ENCODE measurements at places on chromosomes 5 and 9.

- DNase-seq, result no peak
Measured at GRCh38 chr5:74322191-74322590, 318.3 kb downstream of the ENC1 start.

DNA sequence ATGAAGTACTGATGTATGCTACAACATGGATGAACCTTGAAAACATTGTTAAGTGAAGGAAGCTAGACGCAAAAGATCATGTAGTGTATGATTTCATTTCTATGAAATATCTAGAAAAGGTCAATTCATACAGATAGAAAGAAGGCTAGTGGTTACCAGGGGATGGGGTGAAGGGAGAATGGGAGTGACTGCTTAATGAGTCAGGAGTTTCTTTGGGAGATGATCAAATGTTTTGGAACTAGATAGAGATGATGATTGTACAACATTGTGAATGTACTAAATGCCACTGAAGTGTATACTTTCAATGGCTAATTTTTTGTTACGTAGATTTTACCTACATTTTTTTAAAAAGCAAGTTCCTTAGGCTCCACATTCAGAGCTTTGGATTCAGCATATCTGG lies 14.9 kb upstream of the DELE1 start:
- DNase-seq, result no peak

DNA sequence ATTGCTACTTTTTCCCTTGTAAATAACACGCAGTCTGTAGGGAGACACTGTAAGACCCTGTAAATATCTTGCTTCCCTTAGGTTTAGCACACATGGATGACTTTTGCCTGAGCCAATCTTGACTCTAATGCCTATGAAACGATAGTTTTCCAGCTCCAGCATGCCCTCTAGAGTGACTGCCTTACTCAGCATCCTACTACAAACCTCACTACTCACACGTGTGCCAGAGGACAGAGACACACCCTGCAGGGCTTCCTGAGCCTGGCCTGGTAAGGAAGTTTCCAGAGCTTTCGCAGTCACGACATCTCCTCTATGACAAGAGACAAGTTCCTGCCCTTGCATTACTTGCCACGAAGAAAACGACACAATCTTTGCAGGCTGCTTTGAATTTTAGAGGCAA lies 138.1 kb downstream of the ATPSCKMT start:
- no peak for DNase-seq

DNA sequence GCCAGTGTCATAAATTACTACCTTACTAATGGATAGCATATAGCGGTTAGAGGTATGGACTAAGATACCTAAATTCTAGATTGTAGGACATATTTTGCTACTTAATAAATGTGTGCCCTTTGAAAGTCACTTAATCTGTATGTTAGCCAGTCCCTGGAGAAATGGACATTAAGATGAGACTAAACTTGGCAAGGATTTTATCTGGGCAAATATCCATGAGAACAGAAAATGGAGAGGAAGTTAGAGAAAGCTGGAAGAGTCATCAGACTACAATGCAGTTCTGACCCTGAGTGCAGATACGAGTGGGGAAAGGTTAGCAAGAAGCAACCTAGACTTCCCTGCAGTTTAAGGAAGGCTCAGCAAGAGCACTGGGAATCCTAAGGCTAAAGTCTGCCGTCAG lies 33.0 kb downstream of the TBCA start:
- no peak for DNase-seq

GRCh38 chr5:134184155-134185135 lies 7.7 kb upstream of the SKP1 start:
- peak; percentile 77 for DNase-seq

- DNase-seq, result no peak
Measured at GRCh38 chr5:108884736-108885135, 137.0 kb downstream of the FER start.

DNA sequence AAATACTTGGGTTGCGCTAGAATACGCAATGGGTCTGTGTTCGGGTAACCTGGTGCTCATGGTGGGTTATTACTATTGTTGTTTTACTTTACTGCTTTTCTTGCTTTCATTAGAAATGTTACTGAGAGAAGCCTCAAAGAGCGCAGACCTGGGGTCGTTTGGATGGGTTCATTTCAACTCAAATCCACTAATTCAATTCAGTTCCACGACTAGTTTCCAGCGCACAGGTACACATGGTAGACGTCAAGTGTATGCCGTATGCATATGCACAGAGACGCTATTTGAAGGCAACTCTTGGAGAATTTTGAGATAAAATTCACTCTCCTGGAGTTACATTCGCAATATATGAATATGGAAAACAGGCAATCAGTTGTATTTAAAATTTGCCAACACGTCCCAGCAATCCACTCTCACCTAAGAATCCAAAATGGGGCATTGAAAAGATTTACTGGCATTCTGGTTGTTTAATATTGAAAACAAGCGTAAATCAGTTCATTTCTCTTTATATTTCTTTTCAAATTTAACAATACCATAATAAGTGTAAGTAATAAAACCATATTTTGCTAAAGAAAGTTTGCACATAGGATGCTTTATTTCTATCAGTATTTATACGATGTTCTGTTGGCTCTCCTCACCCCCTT lies 4.4 kb upstream of the PAX5 start:
- no peak for DNase-seq

Data from type B pancreatic cell (in vitro differentiated cells).